Fibroblast of skin of right biceps (primary cell): ENCODE measurements at places on chromosomes 13 and 19.

- DNase-seq: no peak
Measured at GRCh38 chr19:48495396-48495795, 16.2 kb downstream of the LMTK3 start.

- no peak for DNase-seq
Measured at GRCh38 chr13:108220041-108220440, 1.8 kb downstream of the ABHD13 start.

DNA sequence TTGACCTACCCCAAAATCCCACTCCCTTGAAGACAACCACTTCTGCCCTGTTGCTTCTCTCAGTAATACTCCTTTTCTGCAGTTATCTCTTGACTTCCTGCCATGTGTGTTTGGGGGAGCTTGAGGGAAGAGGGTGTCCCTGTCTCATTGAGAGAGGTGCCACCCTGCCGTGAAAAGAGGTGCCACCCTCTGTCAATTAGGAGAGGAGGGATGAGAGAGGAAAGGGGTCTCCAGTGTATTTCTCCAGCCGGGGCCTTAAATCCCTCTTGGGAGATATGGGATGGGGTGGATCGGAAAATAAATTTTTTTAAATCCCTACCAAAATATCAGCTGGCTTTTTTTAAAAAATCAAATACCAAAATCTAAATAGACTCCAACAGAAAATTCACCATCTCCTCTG, 16.5 kb downstream of the PLD3 start:
- no peak for DNase-seq

DNA sequence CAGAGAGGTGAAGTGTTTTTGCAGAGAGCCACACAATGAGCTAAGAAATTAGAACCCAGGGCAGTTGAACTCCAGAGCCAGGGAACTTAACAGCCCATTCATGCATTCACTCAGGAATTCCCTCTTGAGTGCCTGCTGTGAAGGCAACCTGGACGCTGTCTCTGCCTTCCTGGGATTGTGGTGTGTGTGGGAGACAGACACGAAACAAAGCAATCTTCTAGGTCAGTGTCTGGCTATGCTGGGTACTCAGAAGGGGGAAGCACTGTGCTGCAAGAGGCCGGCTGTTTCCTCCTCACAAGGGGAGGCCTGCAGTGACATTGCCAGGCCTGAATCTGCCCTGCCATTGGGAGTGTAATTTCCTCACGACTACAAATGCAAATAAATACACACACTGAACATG, 9.7 kb downstream of the BCKDHA start:
- DNase-seq: no peak

GRCh38 chr13:75331792-75332349, 150.1 kb downstream of the TBC1D4 start:
- DNase-seq: no peak
